Stimulated activated CD4-positive, alpha-beta T cell treated with anti-CD3 and anti-CD28 coated beads, Interleukin-15, amount 100 ng/mL, for 48 hours (primary cell): ENCODE measurements at places on chromosomes 13 and 19.

GRCh38 chr13:31790992-31791391 is 51.7 kb downstream of the RXFP2 start:
- DNase-seq, result no peak

- no peak for DNase-seq
These were observed 5.0 kb downstream of the PTOV1 start for GRCh38 chr19:49855676-49856573.

- DNase-seq, result peak; percentile 81
These were observed 22.8 kb upstream of the SIGLEC11 start for GRCh38 chr19:49983645-49984229.

- DNase-seq, result no peak
These were observed 71.2 kb downstream of the ERCC5 start for GRCh38 chr13:102917019-102917418.

GRCh38 chr13:27037171-27037570 is 134.4 kb downstream of the USP12 start:
- no peak for DNase-seq
